Endothelial cell (in vitro differentiated cells): ENCODE measurements at places on chromosomes 7 and 10.

DNA sequence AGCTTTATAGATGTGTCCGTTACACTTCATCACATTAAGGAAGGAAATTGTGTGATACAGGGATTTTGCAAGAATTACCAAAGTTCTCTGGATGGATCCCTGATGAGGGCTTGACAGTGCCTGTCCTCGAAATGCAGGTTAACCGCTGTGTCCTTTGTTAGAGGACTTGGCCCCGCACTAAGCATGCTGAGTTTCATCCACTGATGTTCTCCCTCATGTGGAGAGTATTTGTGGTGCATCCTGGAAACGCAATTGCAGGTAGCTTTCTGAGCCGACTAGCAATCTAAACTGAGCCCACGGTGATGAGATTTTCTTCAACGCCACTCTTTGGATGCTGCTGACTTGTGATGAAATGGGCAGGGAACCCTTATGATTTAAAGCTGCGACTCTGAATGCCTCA is 71.9 kb upstream of the STK17A start:
- H3K4me3 ChIP-seq: no peak overlapping the region
- peak; percentile 8 for DNase-seq
- H3K36me3 ChIP-seq: no peaks in the 10 kb centered on the region
- H3K27ac ChIP-seq: no peak overlapping the region
- H3K27me3 ChIP-seq: no peaks in the 10 kb centered on the region

- peaks cover 8% of the 10 kb centered on the region for H3K4me1 ChIP-seq
- no peak overlapping the region for H3K4me3 ChIP-seq
- no peaks in the 10 kb centered on the region for H3K27me3 ChIP-seq
- H3K27ac ChIP-seq: no peak overlapping the region
- H3K36me3 ChIP-seq: no peaks in the 10 kb centered on the region
Measured at GRCh38 chr7:108037741-108038140, 34.8 kb upstream of the LAMB1 start.

- no peak overlapping the region for H3K27ac ChIP-seq
- no peak for DNase-seq
- peaks cover 40% of the 10 kb centered on the region for H3K36me3 ChIP-seq
- peaks cover 45% of the 10 kb centered on the region for H3K4me1 ChIP-seq
- H3K27me3 ChIP-seq: peaks cover 32% of the 10 kb centered on the region
Measured at GRCh38 chr7:149220534-149220933, 18.9 kb upstream of the ZNF212 start.

DNA sequence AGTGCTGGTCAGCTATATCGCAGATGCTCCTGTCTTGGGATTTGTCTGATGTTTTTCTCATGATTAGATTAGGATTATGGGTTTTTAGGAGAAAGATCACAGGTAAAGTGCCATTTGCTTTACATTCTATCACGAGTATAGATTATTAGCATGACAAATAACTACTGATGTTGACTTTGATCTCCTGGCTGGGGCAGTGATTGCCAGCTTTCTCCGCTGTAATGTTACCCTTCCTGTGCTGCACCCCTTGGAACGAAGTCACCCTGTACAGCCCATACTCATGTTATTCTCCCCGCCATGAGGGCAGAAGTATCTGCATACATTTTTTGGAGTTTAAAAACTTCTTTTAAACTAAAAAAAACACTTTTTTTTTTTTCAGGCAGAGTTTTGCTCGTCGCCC is 10.8 kb upstream of the CLDN4 start:
- no peak overlapping the region for H3K27ac ChIP-seq
- H3K4me3 ChIP-seq: no peak overlapping the region
- no peaks in the 10 kb centered on the region for H3K36me3 ChIP-seq
- no peak for DNase-seq
- H3K27me3 ChIP-seq: peaks cover 6% of the 10 kb centered on the region

DNA sequence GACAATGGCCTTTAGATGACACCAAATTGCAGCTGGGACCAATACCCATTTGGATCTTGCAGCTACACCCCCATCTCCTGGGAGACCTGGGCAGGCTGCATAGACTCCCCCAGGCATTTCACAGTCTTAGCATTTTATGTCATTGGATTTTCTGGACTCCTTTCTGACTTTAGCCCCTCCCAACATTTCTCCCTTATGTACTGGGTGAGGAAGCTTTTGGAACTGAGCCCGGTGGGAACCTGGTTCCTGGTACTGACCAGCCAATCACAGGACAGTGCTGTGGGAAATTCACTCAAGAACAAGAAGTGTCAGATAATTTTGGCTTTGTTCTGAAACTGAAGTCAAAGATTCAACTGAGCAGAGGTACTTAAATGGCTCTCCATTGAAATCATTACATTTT is 177.7 kb downstream of the ACTR3B start:
- H3K27me3 ChIP-seq: peaks cover 13% of the 10 kb centered on the region
- no peak for DNase-seq
- no peaks in the 10 kb centered on the region for H3K36me3 ChIP-seq
- H3K4me3 ChIP-seq: no peak overlapping the region

- H3K4me3 ChIP-seq: no peak overlapping the region
- H3K36me3 ChIP-seq: peaks cover 7% of the 10 kb centered on the region
- no peak overlapping the region for H3K27ac ChIP-seq
- peaks cover 8% of the 10 kb centered on the region for H3K4me1 ChIP-seq
- peaks cover 3% of the 10 kb centered on the region for H3K27me3 ChIP-seq
Measured at GRCh38 chr7:159033956-159034355, 110.7 kb downstream of the VIPR2 start.

DNA sequence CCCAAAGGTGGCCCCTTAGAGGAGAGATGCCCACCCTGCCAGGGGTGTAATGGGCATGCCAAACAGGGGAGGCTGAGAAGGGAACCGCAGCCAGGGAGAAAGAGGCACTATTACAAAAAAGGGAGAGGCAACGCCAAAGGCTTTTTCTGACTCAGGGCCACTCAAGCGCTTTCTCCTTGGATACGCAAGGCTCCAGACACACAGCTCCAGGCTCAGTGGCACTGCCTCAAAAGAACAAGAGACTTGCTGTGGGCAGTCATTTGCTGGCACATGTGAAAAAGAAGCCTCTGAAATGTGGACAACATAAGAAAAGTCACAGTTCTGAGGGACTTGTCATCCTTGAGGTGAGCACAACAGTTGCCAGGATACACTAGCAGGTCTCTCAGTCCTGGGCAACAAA is 128.4 kb downstream of the DGKI start:
- H3K27me3 ChIP-seq: peaks cover 2% of the 10 kb centered on the region
- no peak overlapping the region for H3K4me3 ChIP-seq
- no peak for DNase-seq
- no peak overlapping the region for H3K27ac ChIP-seq
- no peaks in the 10 kb centered on the region for H3K4me1 ChIP-seq

DNA sequence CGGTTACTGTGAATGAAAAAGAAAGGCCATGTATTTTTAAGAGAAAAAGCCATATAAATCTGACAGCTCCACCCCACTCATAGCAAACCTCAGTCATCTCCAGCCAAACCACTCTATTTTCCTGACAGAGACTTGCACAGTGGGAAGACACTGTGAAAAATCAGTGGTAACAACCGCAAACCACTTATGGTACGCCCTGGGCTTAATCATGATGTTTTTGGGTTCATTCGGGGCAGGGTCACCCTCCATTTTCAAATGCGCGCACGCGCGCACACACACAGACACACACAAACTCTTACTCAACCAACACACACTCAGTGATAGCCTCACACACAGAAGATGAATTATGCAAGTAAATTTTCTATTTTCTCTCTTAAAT is 82.1 kb upstream of the HPS1 start:
- H3K36me3 ChIP-seq: no peaks in the 10 kb centered on the region
- no peak overlapping the region for H3K27ac ChIP-seq
- H3K27me3 ChIP-seq: peaks cover 1% of the 10 kb centered on the region
- no peak overlapping the region for H3K4me3 ChIP-seq

DNA sequence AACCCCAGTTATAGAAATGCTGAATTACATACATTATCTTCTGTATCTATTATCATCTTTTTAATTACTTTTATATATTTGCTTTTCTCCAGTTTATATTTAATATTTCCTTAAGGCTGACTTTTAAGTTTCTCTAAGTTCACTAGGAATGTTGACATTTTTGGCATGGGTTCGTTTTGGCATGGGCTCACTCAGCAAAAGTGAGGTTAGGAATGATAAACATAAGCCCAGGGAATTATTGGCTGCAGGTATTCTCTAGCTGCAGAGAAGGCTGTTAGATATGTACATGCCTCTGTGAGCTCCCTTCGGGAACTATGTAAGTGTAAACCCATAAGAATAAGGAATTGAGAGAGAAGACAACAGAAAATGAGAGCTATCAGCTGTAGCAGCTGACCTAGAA is 63.6 kb upstream of the RAB18 start:
- H3K36me3 ChIP-seq: no peaks in the 10 kb centered on the region
- no peak overlapping the region for H3K27ac ChIP-seq
- no peaks in the 10 kb centered on the region for H3K27me3 ChIP-seq

DNA sequence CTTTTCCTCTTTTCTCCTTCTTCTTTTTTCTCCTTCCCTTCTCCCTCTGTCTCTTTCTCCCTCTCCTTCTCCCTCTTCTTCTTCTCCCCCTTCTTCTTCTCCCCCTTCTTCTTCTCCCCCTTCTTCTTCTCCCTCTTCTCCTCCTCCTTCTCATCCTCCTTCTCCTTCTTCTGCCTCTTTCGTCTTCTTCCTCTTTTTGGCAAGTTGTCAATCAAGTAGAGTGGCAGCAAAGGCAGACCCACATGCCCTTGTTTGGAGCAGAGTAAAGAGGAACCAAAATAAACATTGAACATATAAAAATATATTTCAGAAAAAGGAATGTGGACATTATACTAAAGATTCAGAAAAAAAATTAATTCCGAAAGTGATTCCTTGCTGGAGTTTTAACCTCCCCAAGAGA is 59.6 kb upstream of the ZNF33B start:
- H3K4me3 ChIP-seq: no peak overlapping the region
- no peaks in the 10 kb centered on the region for H3K27me3 ChIP-seq
- no peaks in the 10 kb centered on the region for H3K36me3 ChIP-seq
- no peak overlapping the region for H3K27ac ChIP-seq
- H3K4me1 ChIP-seq: no peaks in the 10 kb centered on the region

GRCh38 chr7:101819183-101819582 is 1.8 kb downstream of the CUX1 start:
- H3K27me3 ChIP-seq: peaks cover 5% of the 10 kb centered on the region
- DNase-seq: no peak
- H3K36me3 ChIP-seq: no peaks in the 10 kb centered on the region
- H3K27ac ChIP-seq: no peak overlapping the region
- H3K4me3 ChIP-seq: no peak overlapping the region
- peaks cover 12% of the 10 kb centered on the region for H3K4me1 ChIP-seq

DNA sequence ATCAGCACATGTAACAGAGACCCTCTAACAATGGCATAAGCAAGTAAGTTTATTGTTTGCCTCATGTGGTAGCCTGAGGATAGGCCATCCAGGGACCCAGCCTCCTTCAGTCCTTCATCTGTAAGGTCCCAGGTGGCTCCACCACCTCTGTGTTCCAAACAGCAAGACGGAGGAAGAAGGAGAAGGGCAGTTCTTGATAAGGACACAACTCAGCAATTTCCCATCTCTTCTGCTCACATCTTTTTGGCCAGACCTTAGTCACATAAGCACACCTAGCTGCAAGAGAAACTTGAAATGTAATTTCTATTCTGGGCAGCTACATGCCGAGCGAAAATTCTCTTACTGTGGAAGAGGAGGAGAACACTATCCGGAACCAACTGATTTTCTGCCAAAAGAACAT is 33.9 kb downstream of the DCLRE1A start:
- H3K27me3 ChIP-seq: no peaks in the 10 kb centered on the region
- H3K36me3 ChIP-seq: no peaks in the 10 kb centered on the region
- no peaks in the 10 kb centered on the region for H3K4me1 ChIP-seq
- no peak overlapping the region for H3K27ac ChIP-seq
- no peak for DNase-seq

- no peak overlapping the region for H3K27ac ChIP-seq
- peaks cover 15% of the 10 kb centered on the region for H3K4me1 ChIP-seq
- no peak overlapping the region for H3K4me3 ChIP-seq
- H3K36me3 ChIP-seq: no peaks in the 10 kb centered on the region
Measured at GRCh38 chr7:84190016-84190705, 4.4 kb downstream of the SEMA3A start.

DNA sequence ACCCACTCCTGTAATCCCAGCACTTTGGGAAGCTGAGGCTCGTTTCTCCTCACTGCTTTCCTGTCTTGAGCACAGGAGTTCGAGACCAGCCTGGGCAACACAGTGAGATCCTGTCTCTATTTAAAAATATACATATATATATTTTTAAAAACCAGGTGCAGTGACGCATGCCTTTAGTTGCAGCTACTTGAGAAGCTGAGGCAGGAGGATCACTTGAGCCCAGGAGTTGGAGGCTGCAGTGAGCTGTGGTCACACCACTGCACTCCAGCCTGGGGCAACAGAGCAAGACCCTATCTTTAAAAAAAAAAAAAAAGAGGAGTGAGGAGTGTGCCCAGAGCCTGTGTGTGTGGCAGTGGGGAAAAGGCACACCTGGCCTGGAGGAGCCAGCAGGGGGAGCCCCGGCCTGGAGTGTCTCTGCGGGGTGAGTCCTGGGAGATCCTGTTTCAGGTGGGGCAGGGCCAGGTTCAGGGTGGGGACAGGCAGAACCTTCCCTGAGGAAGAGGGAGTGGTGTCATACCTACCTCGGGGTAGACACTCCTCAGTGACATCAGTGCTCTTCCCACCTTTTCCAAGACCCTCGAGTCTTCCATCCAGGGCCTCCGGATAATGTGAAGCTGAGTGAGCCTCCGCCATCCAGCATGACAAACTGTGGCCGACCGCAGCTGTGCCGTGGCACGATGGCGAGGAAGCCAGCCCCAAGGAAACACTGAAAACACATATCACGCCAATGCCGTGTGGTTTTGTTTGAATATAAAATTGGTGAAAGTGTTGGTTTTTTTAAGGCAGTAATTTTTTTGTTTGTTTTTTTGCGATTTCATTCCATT is 9.0 kb upstream of the ARPC1B start:
- no peaks in the 10 kb centered on the region for H3K4me1 ChIP-seq
- H3K36me3 ChIP-seq: peaks cover 26% of the 10 kb centered on the region
- peak; percentile 61 for DNase-seq

DNA sequence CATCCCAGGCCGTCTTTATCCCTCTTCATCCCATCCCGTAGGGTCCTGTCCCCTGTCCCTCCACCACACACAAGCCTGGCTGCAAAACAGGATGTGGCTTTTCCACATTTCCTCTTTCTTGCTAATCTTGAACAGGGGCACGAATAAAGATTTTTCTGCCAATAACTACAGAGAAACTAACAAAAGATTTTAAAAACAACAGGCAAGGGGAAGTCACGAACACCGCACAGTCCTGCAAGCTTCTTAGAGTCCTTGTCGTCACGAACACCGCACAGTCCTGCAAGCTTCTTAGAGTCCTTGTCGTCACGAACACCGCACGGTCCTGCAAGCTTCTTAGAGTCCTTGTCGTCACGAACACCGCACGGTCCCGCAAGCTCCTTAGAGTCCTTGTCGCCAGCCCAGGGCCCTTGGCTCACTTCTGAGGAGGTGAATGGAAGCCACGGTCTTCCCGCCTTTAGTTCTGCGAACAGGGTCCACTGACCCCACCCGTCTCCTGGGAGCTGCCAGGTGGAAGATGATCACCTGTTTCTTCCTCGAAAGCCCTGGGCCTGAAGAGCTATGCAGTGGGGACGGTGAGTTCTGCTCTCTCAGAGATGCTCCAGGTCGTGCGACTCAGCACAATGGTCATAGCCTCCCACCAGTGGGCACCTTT is 10.3 kb upstream of the INSIG1 start:
- peaks cover 24% of the 10 kb centered on the region for H3K27me3 ChIP-seq
- peak overlapping the region; percentile 32 for H3K4me3 ChIP-seq

- H3K36me3 ChIP-seq: no peaks in the 10 kb centered on the region
- H3K27ac ChIP-seq: no peak overlapping the region
- H3K4me1 ChIP-seq: peaks cover 19% of the 10 kb centered on the region
- DNase-seq: no peak
Measured at GRCh38 chr10:7388602-7389001, 22.2 kb downstream of the SFMBT2 start.

GRCh38 chr7:41047789-41048191 is 655.1 kb downstream of the INHBA start:
- DNase-seq: no peak
- H3K4me3 ChIP-seq: no peak overlapping the region
- peaks cover 2% of the 10 kb centered on the region for H3K27me3 ChIP-seq
- H3K36me3 ChIP-seq: no peaks in the 10 kb centered on the region
- no peak overlapping the region for H3K27ac ChIP-seq
